NCI-H2081 treated with DMSO at 0.1 percent for 48 hours (cell line): ENCODE measurements at places on chromosomes 1 and 21.

DNA sequence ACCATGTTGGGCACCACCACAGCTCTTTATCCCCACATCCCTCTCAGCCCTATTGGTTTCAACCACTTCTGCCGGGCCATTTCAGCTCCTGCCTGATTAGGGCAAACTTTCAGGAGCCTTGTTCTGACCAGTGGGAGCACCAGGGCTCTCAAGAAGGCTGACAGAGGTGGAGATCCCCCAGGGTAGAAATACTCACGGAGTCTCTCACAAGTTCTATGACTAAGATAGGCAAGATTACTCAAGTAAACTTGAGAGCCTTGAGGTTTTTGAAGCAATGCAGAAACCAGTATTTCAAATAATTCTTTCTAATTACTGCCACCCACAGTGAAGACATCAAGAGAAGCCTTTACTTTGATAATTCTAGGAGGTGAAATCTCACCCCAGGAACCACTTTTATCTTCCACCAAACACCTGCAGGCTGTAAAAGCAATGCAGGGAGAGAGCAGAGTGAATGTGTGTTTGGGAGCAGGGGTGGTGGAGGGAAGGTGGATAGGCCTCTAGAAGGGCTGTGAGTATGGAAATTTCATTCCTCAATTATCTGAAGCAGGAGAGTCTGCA lies 6.6 kb upstream of the PTCH2 start:
- no peak for DNase-seq

- DNase-seq: no peak
Observed at GRCh38 chr1:208028526-208028925, 117.6 kb upstream of the CD34 start.

DNA sequence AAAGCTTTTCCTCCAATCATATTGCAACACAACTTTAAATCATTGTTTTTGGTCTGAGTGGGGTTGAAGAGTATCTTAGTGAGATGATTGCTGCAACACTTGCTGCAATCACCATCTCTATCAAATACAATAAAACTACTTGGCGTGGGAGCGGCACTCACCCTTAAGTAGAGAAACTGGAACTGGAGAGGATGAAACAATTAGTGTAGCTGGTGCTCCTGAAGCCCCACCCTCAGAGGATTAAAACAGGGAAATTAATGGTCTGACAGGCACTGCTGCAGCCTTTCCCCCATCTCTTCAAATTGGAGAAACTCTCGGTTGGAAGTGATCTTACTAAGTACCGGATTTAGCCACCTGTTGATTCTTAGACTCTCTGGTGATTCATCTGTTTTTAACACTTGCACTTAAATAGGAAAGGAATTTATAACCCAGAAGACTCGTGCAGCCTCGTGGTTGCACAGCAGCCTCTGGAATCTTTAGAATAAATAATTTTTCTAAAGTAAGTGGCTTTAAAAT lies 80.5 kb upstream of the KIF26B start:
- no peak for DNase-seq

DNA sequence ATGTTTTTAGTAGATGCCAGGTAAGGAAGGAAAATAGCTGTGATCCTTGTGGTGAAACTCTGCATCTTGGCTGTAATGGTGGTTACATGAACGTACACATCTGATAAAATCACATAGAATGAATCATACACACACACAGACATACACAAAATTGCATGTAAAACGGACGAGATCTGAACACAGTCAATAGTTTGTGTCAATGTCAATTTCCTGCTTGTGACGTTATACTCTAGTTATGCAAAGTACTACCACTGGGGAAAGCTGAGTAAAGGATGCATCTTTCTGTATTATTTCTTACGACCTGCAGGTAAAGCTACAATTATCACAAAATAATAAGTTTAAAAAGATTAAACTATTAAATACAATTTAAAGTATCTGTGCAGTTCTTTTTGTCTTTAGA lies 493.7 kb upstream of the ZP4 start:
- DNase-seq: no peak

GRCh38 chr1:3735027-3735681 lies 17.1 kb upstream of the CCDC27 start:
- no peak for DNase-seq

DNA sequence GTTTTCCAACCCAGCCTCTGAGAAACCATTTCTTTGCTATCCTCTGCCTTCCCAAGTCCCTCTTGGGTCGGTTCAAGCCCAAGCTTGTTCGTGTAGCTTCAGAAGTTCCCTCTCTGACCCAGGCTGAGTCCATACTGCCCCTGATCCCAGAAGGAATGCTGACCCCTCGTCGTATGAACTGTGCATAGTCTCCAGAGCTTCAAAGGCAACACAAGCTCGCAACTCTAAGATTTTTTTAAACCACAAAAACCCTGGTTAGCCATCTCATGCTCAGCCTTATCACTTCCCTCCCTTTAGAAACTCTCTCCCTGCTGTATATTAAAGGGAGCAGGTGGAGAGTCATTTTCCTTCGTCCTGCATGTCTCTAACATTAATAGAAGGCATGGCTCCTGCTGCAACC lies 23.8 kb downstream of the EIF2D start:
- no peak for DNase-seq

DNA sequence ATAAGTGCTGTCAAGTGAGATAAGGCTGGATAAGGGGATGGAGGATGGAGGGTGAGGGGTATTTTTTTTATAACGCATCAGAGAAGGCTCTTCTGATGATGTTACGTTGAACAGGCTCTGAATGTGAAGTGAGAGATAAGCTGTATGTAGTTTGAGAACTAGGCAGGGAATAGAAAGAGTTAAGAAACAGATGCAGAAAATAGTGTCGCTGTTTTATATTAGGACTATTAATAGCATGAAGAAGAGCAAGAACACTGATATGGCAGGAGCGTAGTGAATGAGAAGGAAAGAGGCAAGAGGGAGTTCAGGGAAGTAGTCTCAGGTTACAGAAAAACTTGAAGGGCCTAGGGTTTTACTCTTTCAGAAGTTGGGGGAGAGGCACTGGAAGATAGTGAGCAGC lies 59.8 kb downstream of the GPR88 start:
- DNase-seq: no peak

GRCh38 chr21:42509244-42509643 lies 4.4 kb upstream of the SLC37A1 start:
- DNase-seq: no peak

- no peak for DNase-seq
Observed at GRCh38 chr1:110307239-110307974, 31.8 kb upstream of the RBM15 start.

DNA sequence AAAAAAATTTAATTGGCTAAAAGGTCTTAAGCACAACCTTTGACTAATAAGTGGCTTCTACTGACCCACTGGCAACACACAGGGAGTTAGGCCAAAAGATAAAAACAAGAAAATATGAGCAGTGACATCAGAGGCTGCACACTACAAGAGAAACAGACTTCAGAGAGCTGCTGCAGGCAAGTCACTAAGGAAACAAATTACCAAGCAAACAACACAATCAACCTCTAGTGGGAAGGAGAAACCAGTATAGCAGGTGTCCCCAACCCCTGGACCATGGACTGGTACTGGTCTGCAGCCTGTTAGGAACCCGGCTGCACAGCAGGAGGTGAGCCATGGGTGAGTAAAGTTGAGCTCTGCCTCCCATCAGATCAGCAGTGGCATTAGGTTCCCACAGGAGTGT lies 20.8 kb upstream of the ENSA start:
- DNase-seq: no peak

DNA sequence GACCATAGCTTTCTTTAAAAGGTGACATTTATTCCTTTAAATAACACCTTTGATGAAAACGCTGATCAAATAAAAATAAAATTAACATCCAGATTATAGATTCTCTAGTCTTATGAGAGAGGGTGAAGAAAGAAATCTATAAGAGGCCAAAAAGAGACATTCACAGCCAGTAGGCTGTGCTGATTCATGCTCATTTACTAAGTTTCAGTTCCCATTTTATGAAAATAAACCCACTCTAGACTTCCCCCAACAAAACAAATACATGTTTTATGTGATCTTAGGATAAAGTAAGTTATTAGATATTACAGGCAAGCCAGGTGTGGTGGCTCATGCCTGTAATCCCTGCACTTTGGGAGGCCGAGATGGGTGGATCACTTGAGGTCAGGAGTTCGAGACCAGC lies 21.1 kb downstream of the ESRRG start:
- no peak for DNase-seq

DNA sequence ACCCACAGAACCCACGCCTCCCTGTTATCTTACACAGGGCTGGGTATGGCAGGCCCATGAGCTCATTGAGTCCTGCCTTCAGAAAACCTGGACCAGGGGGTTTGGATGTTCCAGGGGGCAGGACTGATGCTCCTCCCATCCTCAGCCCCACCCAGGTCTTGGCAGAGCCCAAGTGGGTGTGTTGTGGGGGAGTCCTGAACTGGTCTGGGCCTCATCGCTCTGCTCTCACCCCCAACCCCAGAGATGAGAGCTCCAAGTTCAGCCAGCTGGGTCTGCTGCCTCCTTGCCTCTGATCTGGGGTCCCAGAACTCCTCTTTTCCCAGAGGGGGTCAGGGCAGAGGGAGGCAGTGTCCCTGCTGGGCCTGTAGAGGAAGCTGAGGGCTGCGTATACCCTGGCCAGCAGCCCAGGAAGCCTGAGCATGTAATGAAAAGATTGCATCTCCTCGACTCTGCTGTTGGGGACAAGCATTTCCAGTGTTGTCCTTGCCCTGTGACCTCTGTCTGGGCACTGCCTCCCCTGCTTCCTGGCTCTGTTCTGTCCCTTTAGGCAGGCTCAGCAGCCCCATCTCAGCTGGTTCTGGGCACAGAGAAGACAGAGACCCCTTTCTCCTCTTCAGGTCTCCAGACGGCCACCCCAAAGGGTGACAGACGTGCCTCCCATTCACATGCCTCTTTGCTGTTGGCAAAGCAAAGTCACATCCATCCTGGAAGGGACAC lies 54.7 kb upstream of the EPS8L3 start:
- DNase-seq: no peak

GRCh38 chr1:63704443-63704842 lies 69.4 kb upstream of the ROR1 start:
- DNase-seq: no peak

GRCh38 chr1:112265931-112266330 lies 130.1 kb upstream of the CTTNBP2NL start:
- no peak for DNase-seq
